ENCODE measurements at places on chromosomes 12 and 14. TPM values are rescaled to one million over a fixed set of nuclear protein-coding genes. Genes with fewer than 3 reads are reported as not detected.

CIROP gene
- not detected for total RNA-seq

ANAPC5 gene
- 96.8 TPM for total RNA-seq

CBLN3 gene
- 3.6 TPM for total RNA-seq

KCNC2 gene
- total RNA-seq = not detected

LTA4H gene
- total RNA-seq = 71.8 TPM

IFNG gene
- not detected for total RNA-seq

CPNE6 gene
- total RNA-seq = not detected

MGAT4C gene
- total RNA-seq = 0.16 TPM

CMA1 gene
- 1.4 TPM for total RNA-seq

TMEM63C gene
- total RNA-seq = not detected

DPY19L2 gene
- 28.4 TPM for total RNA-seq

VCPKMT gene
- total RNA-seq = 5.8 TPM

ASB2 gene
- 0.75 TPM for total RNA-seq

IAPP gene
- not detected for total RNA-seq

HOXC6 gene
- 0.24 TPM for total RNA-seq

OR11H12 gene
- total RNA-seq = not detected

ZC2HC1C gene
- 1.9 TPM for total RNA-seq

CIDEB gene
- total RNA-seq = 16.4 TPM

XPOT gene
- 55.8 TPM for total RNA-seq

TOMM20L gene
- total RNA-seq = not detected

PLCZ1 gene
- not detected for total RNA-seq

ESR2 gene
- 1.5 TPM for total RNA-seq

CPM gene
- total RNA-seq = 233 TPM

SMIM41 gene
- 1.1 TPM for total RNA-seq

C12orf54 gene
- total RNA-seq = 0.72 TPM

TDRD9 gene
- 0.72 TPM for total RNA-seq

REM2 gene
- total RNA-seq = 0.24 TPM

SLCO1A2 gene
- total RNA-seq = not detected

MYF5 gene
- not detected for total RNA-seq

TSPAN9 gene
- 30.3 TPM for total RNA-seq

HCAR2 gene
- total RNA-seq = 5.5 TPM

EIF2S3B gene
- not detected for total RNA-seq

TSPAN19 gene
- total RNA-seq = not detected

MYBPC1 gene
- total RNA-seq = not detected

LRP1-AS gene
- total RNA-seq = not detected

HOXC12 gene
- not detected for total RNA-seq

PTPRQ gene
- total RNA-seq = 7.9 TPM

MYO1A gene
- total RNA-seq = not detected

RBP5 gene
- total RNA-seq = 1.3 TPM

SLC25A21 gene
- total RNA-seq = not detected

OR5AU1 gene
- total RNA-seq = not detected

SPIC gene
- total RNA-seq = not detected

PDE3A gene
- 13.9 TPM for total RNA-seq

WASHC3 gene
- 44.7 TPM for total RNA-seq

C14orf132 gene
- 7.5 TPM for total RNA-seq

TXNRD1 gene
- 170 TPM for total RNA-seq

TIGAR gene
- 13.5 TPM for total RNA-seq

RNU7-1 gene
- total RNA-seq = not detected

SLC39A2 gene
- not detected for total RNA-seq

CYP27B1 gene
- total RNA-seq = 5.6 TPM

DNAJC22 gene
- total RNA-seq = 3.0 TPM

KCNJ8 gene
- 12.2 TPM for total RNA-seq
